ENCODE measurements at places on chromosomes 6 and 20. TPM values are rescaled to one million over a fixed set of nuclear protein-coding genes. Genes with fewer than 3 reads are reported as not detected.
A peak's percentile ranks its signal among the peaks of the same experiment; 100 is the strongest.

Gene LY6G6D
- not detected for total RNA-seq

Gene CST2
- total RNA-seq: not detected

DNA sequence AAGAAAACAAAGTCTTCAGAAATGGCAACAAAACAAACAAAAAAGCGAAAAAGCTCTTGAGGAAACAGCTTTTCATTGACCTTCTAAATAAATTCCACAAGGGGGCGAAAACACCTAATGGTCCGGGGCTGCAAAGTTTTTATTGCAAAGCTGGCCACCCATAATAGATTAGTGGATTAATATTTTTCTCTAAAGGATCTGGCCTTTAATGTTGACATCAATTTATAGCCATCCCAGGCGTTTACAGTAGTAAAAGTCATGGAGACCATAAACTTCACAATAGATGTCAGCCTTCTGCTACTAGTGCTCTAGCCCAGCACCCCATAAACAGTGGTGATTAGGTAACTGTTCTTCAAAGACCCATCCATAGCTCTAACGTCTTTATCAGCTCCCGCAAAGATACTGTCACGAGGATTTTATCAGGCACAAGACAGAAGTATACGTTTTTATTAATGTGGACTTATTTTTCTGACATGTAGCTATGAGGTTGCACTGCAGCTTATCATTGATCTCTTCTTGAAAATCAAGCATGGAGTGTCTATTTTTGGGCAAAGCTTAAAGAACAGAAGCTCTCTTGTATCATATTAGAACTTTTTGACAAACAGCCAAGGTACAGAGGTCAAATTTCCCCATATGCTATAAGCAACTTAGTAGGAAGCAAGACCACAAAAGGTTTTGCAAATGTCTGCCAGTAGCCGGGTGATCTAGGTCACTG, 4.7 kb downstream of the CITED2 start:
- DNase-seq: no peak

- DNase-seq: peak; percentile 6
These were observed 168.9 kb downstream of the PDSS2 start for GRCh38 chr6:107290491-107290890.
